ENCODE measurements at places on chromosomes 5 and 9.

DNA sequence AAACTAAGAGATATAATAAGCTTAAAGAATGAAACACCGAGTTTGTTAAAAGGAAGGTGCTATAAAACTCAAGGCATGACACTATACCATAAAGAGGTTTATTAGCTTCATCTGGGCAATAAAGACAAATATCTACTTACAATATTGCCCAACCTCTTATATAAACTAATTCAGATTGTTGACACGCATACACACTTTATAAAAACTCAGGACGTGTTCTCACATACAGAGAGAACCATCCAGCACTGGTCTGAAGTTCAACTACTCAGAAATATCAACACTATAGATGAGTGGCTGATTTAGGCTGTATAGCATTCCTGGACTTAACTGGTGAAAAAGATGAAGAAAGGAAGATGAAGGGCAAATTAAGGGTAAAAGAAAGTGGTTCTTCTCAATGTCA, 81.2 kb downstream of the FRMD3 start:
- no peak for DNase-seq

DNA sequence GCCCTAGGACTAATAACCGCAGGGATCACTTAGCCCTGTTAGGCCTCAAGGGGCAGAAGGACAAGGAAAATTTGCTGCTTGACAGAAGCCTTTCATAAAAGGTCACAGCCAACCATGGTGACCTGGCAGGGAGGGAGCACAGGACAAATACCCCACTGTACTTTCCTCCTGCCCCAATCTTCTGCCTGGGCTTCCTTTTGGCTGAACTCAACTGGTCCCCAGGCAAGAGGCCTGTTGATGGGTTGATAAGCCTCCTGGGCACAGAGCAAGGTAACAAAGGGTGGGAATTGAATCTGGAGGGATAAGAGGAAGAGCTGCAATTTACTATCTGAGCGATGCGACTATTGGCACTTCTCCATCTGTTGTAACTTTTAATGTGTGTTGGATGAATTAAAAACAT, 392.9 kb downstream of the RASEF start:
- DNase-seq = no peak

GRCh38 chr9:94919376-94920098, 193.0 kb downstream of the AOPEP start:
- no peak for DNase-seq

GRCh38 chr9:71115448-71115975, 5.9 kb downstream of the TRPM3 start:
- no peak for DNase-seq

DNA sequence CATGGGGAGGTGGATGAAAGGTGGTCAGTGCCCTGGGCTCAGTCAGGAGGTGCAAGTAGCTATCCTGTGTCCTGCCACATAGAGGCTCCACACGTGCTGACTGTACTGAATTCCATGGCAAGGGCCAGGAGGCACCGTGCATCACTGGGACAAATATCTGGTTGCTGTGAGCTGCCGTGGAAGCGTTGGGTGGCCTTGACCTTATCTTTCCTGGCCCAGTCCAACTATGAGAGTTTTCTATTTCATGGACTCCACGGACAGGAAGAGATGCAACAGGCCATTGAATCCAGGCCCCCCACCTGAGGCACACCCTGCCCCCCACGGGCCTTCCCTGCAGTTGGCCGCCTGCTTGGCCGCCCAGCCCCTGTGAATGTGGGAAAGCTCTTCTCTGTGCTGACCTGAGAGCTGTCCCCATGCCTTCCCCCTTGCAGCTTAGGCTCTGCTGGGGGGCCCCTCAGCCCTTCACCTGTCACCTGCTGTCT, 1.7 kb downstream of the GRHPR start:
- no peak for DNase-seq

DNA sequence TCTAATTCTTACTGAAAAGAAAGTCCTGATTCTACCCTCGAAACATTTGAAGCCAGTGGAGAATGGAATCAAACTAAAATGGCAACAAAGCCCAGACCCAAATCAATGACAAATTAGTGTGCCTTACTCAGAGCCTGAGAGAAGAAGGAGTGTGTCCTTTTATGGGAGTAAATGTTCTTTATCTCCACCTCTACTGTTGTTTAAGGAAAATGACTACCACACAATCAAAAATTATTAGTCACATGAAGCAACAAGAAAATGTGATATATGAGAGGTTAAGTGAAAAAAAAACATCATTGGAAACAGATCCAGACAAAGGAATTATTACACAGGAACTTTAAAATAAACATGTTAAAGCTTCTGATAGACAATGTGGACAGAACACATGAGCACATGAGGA, 49.7 kb upstream of the FOXB2 start:
- no peak for DNase-seq

DNA sequence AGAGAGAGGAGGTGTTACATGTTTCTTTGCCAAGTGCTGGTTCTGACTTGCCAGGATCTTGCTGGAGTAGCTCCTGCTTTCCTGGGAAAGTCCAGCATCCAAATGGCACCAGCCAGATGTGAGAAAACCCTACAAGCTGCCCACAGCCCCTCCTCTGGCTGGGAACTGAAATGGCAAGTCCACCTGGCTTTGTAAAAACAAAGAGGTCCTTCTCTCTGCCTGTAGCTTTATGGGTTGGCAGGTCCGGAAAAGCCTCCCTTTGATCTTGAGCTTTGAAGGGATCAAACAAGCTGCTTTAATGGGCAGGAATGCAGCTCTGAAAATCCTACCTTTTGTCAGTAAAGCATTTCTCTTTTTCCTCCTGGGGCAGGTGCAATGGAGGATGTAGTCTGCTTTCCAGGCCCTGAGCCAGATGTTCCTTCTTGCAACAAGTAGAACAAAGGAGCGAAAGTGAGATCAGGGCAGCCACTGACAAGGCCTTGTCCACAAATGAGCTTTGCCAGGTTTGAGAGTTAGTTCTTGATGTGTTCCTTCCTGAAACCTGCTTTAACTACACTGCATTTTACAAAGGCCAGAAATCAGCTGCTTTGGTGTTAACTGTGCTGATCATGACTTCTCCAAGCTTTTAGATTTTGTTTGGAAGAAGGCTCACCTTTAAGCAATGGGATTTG, 456.7 kb downstream of the ZNF608 start:
- DNase-seq = no peak

- no peak for DNase-seq
Observed at GRCh38 chr9:79301085-79301484, 270.7 kb upstream of the TLE4 start.

DNA sequence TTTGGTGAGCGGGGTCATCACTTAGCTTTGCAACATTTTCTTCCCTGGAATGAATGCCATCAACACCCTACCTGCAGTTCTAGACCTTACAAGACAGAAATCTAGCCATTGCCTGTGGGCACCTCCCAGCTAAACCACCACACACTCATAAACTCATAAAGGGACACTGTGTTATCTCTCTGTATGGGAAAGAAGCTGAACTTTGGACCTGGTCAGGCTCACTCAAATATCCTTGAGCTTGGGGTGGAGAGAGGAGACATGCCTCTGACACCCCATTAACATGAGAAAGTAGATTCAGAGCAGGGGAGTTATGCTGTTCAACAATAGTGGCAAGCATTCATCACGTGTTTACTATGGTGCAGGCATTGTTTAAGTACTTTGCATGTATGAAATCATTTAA, 205.6 kb downstream of the ZNF462 start:
- no peak for DNase-seq

GRCh38 chr9:104247899-104248460, 153.9 kb downstream of the SMC2 start:
- no peak for DNase-seq

DNA sequence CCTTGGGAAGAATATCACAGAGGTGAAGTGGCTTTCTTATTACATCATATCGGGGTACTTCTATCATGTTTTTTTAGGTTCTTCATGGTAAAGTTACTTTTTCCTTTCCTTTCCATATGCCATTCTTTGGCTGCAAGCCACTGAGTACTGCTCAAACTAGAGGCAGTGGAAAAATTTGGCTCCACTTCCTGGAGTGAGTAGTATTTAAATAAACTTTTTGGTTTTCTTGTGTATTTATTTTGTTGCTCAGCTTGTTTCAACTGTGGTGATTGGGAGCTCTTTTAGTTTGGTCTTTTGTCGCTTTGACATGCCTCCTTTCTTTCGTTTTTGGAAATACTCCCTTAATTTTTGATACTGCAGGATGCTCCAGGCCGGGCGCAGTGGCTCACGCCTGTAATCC, 69.8 kb downstream of the WDR70 start:
- no peak for DNase-seq

DNA sequence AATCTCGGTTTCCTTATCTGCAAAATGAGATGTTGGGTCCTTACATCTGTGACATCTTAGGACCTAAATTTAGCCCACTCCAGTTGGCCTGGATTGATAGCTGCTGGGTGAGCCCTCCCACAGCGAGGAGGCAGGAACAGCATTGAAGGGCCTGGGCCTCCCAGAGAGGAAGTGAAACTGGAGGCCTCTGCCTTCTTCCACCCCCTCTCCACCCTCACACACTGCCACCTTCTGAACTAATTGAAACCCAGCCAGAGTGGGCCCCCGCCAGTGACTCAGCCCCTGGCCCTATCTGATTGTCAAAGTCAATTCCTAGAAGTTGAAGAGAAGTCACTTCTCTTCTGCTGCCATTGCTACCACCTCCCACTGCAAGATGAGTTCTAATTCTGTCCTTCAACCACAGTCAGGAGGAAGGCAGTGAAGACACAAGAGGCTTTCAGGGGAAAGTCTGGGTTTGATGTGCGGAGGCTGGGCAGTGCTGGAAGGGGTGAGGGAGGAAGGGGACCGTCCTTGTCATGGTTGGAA, 55.2 kb upstream of the NEK6 start:
- DNase-seq = peak; percentile 85

GRCh38 chr5:167573370-167574127, 717.9 kb upstream of the WWC1 start:
- DNase-seq = no peak

GRCh38 chr9:15157381-15157780, 149.6 kb downstream of the TTC39B start:
- DNase-seq = no peak

GRCh38 chr9:84340535-84340934, at the start of gene SLC28A3:
TSS of gene SLC28A3 (minus strand) at chr9:84340758. CDS start at chr9:84340633, 125 bp downstream.
- no peak for DNase-seq

- DNase-seq = no peak
Observed at GRCh38 chr9:134352247-134352933, 26.1 kb downstream of the RXRA start.

GRCh38 chr5:152181461-152181860, 223.6 kb downstream of the NMUR2 start:
- DNase-seq = no peak

Measured in activated T-helper 2 cell treated with anti-CD3 and anti-CD28 coated beads, Interferon-gamma antibody, Interleukin-2, Interleukin-4, amounts not matched to agents 10 μg/mL and 5 μg/mL and 100 μg/mL, durations not matched to agents 14 hours and 24 hours and 36 hours (primary cell).